ENCODE measurements at places on chromosomes 16 and 17. TPM values are rescaled to one million over a fixed set of nuclear protein-coding genes. Genes with fewer than 3 reads are reported as not detected.

Gene SYNGR2
- 97.4 TPM for total RNA-seq

Gene SLC7A6OS
- total RNA-seq = 10.6 TPM

Gene GAST
- not detected for total RNA-seq

Gene KRT32
- total RNA-seq = 0.14 TPM

Gene AATK
- total RNA-seq = 0.59 TPM

Gene PSMC3IP
- 15.2 TPM for total RNA-seq

Gene NECAB2
- total RNA-seq = not detected

Gene SPNS2
- total RNA-seq = not detected

Gene PRPSAP1
- 32.6 TPM for total RNA-seq

Gene PIK3R5
- total RNA-seq = not detected

Gene RAP1GAP2
- total RNA-seq = 10.4 TPM

Gene PRDM7
- not detected for total RNA-seq

Gene C16orf96
- total RNA-seq = not detected

Gene SCIMP
- total RNA-seq = not detected

Gene GALR2
- 0.33 TPM for total RNA-seq

Gene ZPBP2
- not detected for total RNA-seq

Gene CDH13
- 13.0 TPM for total RNA-seq

Gene PRM1
- total RNA-seq = not detected

Gene PARN
- 23.4 TPM for total RNA-seq

Gene SNAI3
- total RNA-seq = 0.14 TPM

Gene VTN
- total RNA-seq = 0.57 TPM

Gene CCL1
- total RNA-seq = not detected

Gene RASL10B
- 1.9 TPM for total RNA-seq

Gene TEN1
- 18.8 TPM for total RNA-seq

Gene CACNG5
- total RNA-seq = not detected

Gene CPSF4L
- not detected for total RNA-seq

Gene ATXN2L
- total RNA-seq = 136 TPM

Gene CD300E
- not detected for total RNA-seq

Gene FOXO3B
- 3.4 TPM for total RNA-seq

Measured in HFFc6 (cell line).